ENCODE measurements at places on chromosomes 1 and 21.
A peak's percentile ranks its signal among the peaks of the same experiment; 100 is the strongest.

DNA sequence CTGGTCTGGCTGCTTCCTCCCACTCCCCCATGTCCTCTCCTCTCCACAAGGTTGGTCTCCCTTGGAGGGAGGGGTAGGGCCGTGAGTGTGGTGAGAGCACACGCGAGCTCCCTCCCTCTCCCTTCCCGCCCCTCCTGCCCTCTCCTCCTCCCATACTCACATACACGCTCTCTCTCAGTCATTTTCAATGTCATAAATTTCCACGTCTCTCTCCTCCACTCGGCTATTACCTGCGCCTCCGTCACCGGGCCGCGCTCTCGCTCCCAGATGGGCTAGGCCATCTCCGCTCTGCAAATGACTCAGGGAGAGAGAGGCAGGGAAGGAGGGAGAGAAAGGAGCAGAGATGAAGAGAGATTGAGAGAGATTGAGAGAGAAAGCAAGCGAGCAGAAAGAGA lies 36.7 kb upstream of the DMBX1 start:
- no peak for DNase-seq

DNA sequence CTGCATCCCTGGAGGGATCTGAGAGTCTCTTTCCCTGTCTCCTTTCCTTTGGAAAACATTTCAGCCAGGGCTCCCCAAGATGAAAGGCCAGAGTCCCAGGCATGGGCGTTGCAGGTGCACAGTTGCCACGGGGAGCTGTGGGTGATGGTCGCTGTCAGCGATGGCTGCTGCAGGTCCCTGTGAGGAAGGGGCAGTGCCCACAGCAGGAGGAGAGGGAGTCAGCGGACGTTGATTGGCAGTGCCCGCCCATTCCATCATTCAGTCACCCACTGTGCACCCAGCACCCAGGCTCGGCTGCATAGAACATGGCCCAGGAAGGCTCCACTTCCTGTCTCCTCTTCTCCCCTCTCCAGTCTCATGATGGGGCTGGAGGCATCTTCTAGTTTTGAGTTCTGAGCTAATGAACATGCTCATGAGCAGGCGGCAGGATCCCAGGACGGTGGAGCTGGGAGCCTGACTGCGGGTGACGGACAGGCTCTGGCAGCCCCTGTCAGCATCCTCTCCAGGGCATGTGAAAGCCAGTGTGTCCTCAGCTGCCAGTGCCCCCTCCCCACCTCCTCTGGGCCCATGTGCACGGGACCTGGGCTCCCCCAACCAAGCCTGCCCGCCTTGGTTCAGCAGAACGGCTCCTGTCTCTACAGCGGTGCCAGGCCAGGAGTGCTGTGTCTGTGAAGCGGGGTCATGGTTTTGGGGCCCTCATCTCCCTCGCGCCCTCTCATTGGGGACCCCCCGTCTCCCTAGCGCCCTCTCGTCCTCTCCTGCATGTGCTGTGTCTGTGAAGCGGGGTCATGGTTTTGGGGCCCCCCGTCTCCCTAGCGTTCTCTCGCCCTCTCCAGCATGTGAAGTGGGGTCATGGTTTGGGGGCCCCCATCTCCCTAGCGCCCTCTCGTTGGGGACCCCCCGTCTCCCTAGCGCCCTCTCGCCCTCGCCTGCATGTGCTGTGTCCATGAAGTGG lies 24.5 kb downstream of the COL18A1 start:
- no peak for DNase-seq

- peak; percentile 32 for DNase-seq
Observed at GRCh38 chr1:150065184-150065871, 2.2 kb upstream of the VPS45 start.

GRCh38 chr1:921011-921837 lies 2.5 kb upstream of the SAMD11 start:
- no peak for DNase-seq

- no peak for DNase-seq
Observed at GRCh38 chr1:31617916-31618746, 642 bp downstream of the HCRTR1 start.

Data from AG09309 (cell line).